CD4-positive, alpha-beta T cell treated with Interferon gamma for 1 hour (primary cell): ENCODE measurements at places on chromosomes 7 and 10.

GRCh38 chr7:129664029-129665012, 52.8 kb downstream of the NRF1 start:
- DNase-seq, result no peak

- DNase-seq, result no peak
These were observed 84.5 kb upstream of the DUSP5 start for GRCh38 chr10:110413049-110413783.

DNA sequence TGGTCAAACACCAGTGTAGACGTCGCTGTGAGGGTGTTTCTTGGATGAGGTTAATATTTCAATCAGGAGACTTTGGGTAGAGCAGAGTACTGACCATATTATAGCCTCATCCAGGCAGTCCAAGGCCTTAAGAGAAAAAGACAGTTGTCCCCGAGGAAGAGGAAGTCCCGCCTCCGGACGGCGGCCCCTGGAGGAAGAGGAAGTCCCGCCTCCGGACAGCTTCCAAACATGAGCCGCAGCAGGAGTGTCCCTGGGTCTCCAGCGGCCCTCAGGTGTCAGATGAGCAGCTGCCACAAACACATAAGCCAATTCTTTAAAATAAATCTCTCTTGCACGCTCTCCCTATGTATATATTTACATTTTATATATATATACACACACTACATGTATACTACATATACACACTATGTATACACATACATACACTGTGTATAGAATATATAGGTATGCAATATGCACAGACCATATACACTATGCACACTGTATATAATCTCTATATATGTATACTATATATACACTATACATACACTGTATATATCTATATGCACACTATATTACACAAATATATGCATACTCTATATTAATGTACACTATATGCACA, 37.5 kb downstream of the PWWP2B start:
- peak; percentile 58 for DNase-seq

DNA sequence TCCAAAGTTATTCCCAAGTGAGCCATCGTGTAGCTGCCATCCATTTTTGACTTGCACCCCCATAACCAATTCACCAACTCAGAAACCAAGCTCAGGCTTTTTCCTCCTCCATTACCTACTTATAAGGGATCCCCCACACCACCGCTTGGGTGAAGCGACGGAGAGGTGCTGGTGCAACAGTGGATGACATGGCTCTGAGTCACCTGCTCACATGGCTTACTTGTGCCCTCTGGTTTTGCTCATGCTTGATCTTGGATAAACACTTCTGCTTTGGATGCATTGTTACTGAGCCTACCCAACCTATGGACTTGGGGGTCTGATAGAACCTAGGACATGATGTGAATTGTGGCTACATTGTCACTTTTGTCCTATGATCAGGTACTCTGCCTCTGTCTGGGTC, 12.0 kb upstream of the AKR1B1 start:
- DNase-seq, result no peak

DNA sequence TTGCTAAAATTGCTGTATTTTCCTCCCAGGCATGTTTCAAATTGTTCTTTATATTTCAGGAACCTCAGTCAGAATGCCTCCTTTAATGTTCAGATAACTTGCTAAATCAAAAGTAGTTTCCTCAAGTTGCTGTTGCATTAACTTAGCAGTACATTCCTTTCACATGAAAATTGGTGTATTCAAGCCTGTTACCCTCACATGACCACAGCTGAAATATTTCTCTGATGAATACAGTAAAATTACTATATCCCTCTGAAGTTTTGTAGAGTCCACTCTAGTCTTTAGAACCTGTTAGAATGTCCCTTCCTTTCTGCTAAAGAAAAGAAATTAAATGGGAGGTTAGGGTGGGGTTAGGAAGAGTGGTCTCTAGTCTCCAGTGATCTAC, 24.5 kb upstream of the C1GALT1 start:
- no peak for DNase-seq
